Left lobe of liver (tissue), 2 donors: ENCODE measurements at places on chromosomes 11 and 22. TPM values are rescaled to one million over a fixed set of nuclear protein-coding genes. Genes with fewer than 3 reads are reported as not detected.

GRCh38 chr11:133107136-133107535 is 425.2 kb downstream of the OPCML start:
- no peak for DNase-seq

DNA sequence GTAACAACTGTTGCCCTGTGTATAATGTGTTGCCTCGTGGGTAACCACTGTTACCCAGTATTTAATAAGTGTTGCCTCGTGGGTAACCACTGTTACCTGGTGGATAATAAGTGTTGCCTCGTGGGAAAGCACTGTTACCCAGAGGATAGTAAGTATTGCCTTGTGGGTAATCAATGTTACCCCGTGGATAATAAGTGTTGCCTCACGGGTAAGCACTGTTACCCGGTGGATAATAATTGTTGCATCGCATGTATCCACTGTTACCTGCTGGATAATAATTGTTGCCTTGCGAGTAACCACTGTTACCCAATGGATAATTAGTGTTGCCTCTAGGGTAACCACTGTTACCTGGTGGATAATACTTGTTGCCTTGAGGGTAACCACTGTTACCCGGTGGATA is 17.1 kb upstream of the NXPE4 start:
- DNase-seq = no peak

Gene OR4A47
- not detected for total RNA-seq

- DNase-seq = no peak
Measured at GRCh38 chr22:33296941-33297340, 238.8 kb upstream of the SYN3 start.

Gene EML3
- 29.9 TPM for total RNA-seq
